Stimulated activated CD8-positive, alpha-beta memory T cell treated with anti-CD3 and anti-CD28 coated beads, Interleukin-7, amount 100 ng/mL, for 1 hour (primary cell): ENCODE measurements at places on chromosomes 1 and 21.

DNA sequence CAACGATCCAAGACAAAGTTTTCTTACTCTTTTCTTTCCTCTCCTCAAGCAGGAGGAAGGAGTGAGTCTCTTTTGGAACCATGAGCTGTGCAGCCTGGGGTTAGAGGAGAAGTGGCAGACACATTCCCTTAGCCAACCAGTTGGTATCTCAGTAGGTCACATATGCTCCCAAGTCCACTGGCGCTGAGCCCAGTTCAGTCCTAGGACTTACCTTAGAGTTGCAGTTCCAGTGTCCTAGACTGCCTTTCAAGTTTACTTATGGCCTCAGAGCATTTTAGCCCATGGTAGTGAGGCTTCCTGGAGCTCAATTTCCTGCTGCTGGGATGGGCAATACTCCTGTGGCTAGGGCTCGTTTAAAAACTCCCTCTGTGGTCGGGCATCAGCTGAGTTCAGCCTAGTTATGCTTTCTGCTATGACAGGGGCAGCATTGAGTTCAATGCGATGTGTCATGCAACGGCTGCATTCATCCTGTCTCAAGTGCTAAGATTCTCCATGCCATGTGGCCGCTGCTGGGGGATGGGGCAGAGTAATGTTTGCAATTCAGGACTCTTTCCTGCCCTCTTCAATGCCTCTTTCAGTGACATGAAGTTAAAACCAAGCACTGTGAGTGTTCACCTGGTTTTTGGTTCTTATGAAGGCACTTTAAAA lies 103.8 kb downstream of the LRRC7 start:
- no peak for DNase-seq

DNA sequence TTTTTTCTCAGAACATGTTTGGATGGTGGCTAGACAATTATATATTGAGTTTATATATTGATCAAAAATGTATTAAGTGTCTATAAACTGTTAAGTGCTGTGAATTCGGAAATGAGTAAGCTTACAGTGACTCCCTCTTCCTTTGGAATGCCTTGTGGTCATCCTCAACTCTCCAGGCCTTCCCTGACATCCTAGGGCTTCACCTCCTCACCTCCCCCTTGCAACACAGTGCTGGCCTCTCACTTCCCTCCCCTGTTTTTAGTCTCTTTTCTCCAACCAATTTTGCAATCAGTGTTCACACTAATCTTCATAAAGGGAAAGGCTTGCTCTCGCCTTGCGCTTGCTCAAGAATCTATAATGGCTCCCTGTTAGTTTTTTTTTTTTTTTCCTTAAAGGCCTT lies 95.1 kb upstream of the C1orf21 start:
- DNase-seq = no peak

DNA sequence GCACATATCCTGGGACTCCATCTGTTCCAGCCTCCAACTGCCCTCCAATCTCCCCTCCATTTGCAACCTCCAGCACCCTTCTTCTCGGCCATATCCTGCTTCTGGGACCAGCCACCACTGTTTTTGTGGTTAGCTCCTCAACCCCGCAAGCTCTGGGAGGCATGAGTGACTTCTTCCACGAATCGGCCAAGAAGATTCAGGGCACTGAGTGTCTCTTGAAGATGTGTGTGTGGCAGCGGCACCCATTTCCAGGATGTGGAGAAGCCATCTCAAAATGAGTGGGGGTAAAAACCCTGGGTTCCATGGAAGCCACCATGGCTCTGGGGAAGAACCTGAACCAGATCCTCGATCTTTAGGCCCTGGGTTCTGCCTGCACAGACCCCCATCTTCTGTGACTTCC lies 194.6 kb downstream of the SLC45A1 start:
- DNase-seq = no peak

DNA sequence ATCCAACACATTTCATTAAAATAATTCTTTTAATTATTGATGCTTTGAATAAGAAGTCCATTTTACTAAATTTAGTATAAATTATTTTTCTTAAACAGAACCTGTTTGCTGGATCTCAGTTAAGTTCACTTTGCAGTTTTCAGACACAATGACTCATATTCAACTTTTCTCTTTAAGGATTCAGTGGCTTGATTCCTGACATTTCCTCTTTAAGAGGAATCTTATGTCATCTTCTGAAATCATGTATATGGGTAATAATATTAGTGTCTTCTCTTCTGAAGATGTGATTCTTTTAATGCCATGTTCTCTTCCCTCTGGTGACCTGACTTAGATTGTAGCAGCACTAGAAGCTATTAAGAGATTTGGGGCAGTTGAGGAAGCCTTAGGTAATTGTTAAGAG lies 12.6 kb downstream of the CREG1 start:
- DNase-seq = no peak

DNA sequence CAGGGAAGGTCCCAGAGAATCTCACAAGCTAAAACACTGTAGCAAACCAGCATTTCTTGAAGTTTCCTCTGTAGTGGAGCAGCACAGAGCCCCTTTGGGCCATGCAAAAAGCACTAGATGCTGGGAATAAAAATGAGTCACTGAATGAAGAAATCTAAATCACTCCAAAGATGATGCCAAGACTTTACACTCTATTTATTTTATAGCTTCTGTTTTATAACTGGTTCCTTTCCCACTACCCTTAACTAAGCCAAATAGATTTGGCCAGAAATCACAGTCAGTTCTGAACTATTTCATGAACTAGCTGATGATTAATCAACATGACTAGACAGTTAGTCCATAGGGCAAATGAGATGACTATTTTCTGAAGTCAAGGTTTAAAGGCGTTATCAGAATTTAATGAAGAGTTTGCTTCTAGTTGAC lies 89.5 kb downstream of the SCMH1 start:
- no peak for DNase-seq

DNA sequence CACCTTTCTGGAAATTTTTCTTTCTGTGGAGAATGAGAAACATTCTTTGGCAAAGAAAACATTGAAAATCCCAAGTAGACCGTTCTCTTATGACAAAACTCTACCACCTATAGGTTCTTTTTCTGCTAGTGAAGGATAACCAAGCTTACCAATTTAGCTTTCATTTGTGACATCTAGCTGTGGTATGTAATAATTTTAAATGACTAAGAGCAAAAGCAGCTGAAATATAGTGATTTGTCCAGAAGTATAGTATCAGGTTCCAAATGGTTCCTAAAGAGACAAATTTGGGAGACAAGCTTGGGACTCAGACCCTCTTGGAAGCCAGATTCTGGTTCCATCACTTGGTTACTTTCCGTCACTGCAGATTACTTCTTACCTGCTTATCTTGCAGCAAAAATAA lies 24.4 kb downstream of the FUBP1 start:
- DNase-seq = no peak

- DNase-seq = no peak
Observed at GRCh38 chr1:160942926-160943325, 11.7 kb downstream of the ITLN2 start.
